ENCODE measurements at places on chromosomes 4 and X.

DNA sequence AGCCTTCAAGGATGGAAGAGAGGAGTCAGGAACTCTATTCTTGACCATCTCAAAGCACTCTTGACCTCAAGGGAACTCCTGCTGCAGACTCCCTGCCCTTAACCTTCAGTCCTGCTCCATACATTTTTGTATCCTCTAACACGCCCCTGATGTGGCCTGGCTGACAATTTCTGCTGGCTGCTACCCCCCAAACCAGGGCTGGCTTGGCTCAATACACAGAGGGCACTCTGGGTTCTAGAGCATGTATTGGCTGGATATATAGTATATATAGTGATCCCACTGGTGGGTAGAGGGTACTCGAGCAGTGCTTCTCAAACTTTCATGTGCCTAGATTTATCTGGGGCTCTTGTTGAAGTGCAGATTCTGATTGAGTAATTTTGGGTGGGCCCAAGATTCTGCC, 101.9 kb downstream of the SMIM20 start:
- no peak for DNase-seq

DNA sequence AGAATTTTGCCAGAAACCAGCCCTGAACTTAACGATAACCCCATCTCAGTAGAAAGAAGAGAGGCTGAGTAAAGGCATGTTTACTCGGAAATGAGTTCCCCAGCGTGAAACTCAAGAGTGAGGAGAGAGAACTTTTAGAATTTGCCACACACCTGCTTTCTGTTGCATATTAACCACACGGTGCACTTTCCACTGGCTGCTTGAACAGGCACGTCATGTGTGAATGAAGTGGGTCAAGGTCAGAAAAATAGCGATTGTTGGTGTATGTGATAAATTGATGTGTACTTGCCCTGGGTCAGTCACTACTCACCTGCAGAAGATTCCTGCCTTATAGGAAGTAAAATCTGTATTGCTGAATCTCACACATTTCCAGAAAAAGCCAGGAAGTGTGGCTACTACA, 395.7 kb downstream of the TRIML1 start:
- no peak for DNase-seq

DNA sequence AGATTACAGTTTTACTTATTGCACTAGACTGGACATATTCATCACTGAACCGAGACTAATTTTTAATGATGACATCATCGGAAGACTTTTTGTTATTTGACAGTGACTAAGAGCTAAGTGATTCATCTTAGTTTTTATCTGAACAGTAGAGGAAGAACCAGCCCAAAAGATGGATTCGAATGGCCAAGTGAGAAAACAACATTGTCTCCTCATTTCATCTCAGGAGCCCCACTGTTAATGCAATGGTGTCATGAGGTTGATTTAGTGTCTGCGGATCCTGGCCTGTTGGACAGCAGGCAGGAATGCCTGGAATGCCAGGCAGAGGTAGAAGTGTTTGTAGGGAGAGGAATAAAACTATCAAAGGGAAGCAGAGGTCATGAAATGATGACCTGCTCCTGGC, 37.8 kb upstream of the HPF1 start:
- DNase-seq = no peak

DNA sequence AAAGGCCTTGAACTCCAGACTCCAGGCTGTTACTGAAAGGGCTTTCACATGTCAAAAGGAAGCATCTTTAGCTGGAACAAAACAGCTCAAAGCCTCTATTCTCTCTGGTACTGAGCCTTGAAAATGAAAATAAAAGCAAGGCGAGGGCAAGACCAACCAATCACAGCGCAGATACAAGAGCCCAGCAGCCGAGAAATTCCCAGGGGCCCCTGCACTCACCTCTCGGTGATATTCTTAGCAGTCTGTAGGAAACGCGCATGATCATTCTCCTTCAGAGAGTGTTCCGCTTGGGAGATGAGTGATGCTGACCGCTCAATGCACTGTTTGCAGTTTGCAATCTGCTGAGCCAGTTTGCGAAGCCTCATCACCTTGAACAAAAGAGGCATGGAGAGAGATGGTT, 138.1 kb downstream of the MID1 start:
- no peak for DNase-seq

DNA sequence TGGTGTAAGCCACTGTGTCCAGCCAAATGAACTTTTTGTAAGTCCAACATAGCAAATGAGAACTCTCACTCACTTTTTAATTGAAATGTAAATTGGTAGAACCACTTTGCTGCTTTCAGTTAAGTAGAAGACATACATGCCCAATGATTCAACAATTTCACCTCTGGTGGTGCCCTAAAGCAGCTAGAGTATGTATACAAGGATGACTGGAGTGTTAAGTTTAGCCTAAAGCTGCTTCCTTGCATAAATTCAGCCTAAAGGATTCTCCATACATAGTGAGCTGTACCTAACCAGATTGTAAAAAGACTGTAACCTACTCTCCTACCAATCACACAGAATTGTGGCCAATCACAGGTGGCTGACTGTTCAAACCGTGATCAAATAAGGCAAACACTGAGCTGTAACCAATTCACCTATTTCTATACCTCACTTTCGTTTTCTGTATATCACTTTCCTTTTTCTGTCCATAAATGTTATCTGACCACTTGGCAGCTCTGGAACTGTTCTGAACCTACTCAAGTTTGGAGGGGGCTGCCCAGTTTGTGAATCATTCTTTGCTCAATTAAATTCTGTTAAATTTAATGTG, 39.9 kb downstream of the PDS5A start:
- DNase-seq = no peak

DNA sequence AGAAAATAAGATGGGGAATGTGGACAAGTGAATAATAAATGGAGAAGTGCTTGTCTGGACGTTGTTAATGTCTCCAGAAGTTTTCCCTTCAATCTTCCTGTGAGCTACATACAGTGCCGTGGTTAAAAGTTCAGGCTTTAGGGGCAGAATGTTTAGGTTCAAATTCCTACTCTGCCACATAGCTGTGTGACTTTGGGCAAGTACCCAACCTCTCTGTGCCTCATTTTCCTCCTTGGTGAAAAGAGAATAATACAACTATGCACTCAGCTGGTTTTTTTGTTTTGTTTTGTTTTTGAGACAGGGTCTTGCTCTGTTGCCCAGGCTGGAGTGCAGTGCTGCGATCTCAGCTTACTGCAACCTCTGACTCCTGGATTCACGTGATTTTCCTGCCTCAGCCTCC, 143.5 kb downstream of the CHIC2 start:
- DNase-seq = no peak

DNA sequence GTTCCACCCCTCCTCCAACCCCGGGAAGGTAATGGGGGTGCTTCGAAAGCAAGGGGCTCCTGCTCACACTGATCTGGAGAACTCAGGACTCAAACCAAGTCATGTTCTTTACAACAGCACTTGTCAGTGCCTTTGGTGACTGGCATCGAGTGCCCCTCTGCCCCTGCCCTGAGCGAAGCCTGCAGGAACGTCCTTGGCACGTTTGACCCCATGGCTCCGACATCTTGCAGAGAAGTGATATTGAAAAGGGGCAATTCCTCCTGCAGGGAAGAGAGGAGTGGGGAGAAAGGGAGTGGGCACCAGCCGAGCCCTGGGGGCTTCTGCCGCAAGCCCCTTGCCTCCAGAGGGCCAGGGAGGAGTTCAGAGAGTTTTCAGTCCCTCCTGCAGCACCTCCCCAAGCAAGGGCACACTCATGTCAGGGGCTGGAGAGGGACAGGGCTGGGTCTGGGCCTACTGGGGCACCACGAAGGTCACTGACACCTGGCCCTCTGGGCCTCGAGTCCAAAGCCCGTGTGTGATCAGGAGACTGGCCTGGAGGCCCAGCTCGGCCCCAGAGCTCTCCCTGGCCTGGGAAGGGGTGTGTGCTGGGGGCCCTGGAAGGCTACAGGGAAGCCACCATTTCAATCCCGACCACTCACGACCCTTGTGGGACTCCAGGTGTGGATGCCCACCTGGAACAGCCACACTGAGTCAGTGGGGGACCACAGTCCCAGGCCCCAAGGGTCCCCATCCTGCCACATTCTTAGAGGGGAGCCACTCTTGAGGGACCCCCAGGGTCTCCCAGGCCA, 94.9 kb upstream of the NKX1-1 start:
- no peak for DNase-seq

DNA sequence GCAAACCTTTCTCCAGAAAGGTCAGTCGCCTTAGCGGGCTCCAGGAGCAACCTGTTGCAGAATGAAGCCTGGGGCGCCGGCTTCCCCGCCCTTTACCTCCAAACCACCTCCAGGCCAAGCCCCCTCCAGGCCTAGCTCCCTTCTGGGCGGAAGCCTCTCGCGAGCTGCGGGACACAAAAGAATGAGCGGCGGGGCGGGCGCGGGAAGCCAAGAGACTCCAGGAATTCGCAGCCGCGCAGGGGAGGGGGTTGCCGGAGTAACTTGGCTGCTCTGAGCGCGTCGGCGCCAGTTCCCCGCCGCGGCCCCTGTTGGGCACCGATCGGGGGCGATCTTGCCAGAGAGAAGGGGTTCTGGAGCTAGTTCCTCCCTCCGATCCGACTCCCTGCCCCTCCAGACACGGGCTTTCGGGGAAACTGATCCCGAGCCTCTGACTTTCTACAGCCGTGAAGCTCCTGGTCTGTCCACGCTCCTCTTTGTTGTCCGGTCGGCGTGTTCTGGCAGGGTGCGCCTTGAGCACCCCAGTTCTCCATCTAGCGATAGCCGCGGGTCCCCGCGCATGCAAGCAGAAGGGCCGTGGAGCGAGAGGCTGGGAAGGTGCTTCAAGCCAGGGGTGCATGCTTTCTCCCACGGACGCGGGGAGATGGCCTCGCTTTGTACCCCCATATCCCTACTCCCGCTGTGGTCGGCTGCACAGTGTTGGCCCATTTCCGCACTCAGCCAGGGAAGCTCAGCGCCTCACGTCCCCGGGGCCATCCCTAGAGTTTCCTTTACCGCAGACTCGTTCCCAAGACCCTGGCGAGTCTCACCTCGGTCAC, 1.2 kb downstream of the PROM1 start:
- DNase-seq = no peak

DNA sequence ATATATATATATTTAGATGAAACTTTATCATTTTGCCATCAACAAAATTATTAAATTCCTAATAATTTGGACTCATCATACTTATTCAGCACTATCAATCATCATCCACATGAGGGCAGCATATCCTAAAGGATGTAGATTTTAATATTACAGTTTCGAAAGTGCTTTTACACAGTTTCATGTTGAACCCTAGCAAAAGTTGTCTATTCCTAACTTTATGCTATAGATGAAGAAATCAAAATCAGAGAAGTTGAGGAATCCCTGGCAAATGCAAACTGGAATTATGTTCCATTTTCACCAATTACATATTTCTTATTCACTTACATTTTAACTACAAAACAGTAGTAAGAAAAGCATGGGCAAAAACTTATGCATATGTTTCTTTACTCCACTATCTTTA, 36.6 kb upstream of the UGT2A1 start:
- DNase-seq = no peak

DNA sequence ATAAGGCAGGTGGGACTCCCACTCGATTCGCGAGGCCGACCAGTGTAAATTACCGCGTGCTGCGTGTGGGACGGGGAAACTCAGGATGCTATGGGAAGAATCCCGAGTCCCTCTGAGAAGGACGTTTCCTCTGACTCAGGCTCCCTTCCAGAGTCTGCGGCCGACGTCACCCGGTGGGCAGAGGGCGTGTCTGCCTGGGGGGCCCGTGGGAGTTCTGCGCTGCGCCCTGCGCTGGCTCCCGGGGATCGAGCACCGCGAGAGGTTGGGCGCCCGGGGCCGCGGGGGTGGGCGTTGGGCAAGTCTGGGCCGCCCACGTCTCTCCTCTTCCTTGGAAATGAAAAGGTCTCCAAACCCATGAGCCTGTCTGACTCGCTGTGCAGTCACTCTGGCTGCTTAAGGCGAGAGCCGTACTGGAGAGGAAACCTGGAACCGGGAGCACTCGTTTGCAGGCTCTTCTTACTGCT, 568 bp downstream of the NIPAL1 start:
- DNase-seq = no peak

- DNase-seq = no peak
Observed at GRCh38 chr4:74366367-74366911, 1.5 kb downstream of the EREG start.

DNA sequence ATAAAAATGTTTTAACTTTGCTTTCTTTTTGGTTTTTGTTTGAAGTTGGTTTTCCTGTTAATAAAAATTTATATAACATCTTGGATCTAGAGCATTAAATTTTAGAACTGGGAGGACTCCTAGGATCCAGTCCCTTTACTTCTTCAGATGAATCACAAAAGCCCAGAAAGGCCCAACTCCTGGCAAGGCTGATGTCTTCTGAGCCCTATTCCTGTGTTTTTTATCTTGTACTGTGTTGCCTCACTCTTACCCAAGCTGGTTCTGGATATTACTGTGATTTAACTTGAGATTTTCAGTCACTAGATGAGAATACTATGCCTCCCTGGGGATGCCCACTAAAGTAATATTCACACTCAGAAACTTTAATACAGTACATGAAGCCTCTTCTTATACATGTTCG, 127.1 kb upstream of the GALNT7 start:
- no peak for DNase-seq

Measured in NCI-H1105 (cell line).